Stimulated activated CD4-positive, alpha-beta T cell treated with anti-CD3 and anti-CD28 coated beads, Interleukin-1b, Interleukin-23, amount 100 ng/mL, for 24 hours (primary cell): ENCODE measurements at places on chromosomes 3 and 15.

GRCh38 chr3:106699122-106699521 lies 678.1 kb upstream of the CCDC54 start:
- no peak for DNase-seq

DNA sequence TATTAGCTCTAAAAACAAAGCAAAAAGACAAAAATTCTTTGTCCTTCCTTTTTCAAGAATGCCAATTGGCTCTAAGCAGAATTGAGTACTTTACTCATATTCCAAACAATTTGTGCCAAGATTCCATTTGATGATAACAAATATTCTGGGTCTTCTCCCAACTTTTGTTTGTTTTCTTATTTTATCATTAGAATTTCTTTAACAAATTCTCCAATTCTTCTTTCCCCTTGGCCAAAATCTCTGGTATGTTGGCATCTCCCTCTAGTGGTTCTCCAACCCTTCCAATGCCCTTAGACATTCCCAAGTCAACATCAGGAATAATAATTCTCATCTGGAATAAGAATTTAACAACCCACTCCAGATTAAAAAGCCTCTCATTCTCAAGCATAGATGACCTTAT lies 5.3 kb downstream of the CPOX start:
- no peak for DNase-seq

DNA sequence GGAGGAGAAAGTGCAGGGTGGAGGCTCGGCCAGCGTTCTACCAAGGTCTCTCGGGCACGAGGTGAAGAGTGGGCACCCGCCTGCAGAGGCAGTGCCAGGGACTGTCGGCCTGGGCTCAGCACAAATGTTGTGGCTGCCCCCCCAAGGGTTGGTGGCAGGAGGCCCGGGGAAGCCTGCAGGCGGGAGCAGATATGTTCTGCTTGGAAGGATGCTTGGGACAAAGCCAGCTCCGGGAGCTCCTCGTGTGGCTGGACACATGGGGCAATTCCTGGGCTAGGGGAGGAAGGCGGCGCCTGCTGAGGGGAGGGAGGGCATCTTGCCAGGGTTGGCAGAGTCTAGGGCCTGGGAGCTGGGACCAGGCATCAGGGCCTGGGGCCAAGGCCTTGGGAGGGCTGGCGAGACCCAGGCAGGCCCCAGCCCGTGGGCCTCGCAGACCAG lies 30.4 kb upstream of the FBLN2 start:
- no peak for DNase-seq

GRCh38 chr3:146544929-146545528 lies 622 bp upstream of the PLSCR1 start:
- no peak for DNase-seq

- DNase-seq: no peak
These were observed 162.7 kb upstream of the AGTR1 start for GRCh38 chr3:148535001-148535400.

DNA sequence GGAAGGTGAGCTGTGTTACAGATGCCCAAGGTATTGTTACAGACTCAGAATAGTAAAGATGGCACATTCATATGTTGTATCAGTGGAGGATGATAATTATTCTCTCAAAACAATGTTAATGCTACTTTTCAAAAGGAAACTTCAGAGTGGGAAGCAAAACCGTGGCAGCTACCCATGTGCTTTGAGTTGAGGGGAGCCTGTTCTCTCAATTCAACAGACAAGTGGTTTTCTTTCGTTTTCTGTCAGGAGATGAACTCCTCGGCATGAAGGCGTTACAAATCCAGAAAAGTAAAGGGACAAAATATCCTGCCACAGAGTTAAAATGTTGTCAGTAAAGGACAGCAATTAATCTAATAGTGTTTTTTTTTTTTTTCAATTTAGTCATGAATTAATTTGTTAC lies 629.4 kb upstream of the GBE1 start:
- no peak for DNase-seq

DNA sequence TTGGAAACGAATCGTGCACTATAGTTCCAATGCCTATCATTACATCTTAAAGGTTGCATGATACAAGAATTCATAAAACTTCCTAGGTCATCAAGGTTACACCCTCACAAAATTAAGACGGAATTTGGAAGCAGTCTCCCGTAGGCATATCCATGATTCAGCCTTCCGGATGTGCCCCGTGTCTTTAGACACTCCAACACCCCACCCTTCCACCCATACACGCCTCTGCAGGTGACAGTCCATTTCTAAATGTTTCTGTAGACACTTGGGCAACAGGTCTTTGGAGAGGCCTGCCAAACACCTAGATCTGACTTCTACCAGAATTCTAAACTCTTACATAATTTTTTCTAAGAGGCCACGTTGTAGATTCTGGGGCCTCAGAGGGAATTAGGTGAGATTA lies 49.8 kb downstream of the LDHAL6B start:
- no peak for DNase-seq
